A549 treated with CORT108297 at 1 μM for 4 hours (cell line): ENCODE measurements at places on chromosomes 3 and 15. TPM values are rescaled to one million over a fixed set of nuclear protein-coding genes. Genes with fewer than 3 reads are reported as not detected.

The BCHE gene
- total RNA-seq: 0.83 to 1.3 TPM (median 0.93 TPM) in 5 replicates

The RCN2 gene
- 54.6 to 69.9 TPM (median 63.6 TPM) in 5 replicates for total RNA-seq

The A4GNT gene
- not detected in 5 replicates for total RNA-seq

The HAPLN3 gene
- total RNA-seq: 26.3 to 37.2 TPM (median 33.7 TPM) in 5 replicates

The SLC7A14 gene
- not detected in 5 replicates for total RNA-seq

The MYO5C gene
- 4.5 to 6.5 TPM (median 5.4 TPM) in 5 replicates for total RNA-seq
